Suprapubic skin (tissue), 4 donors: ENCODE measurements at places on chromosomes 1 and 21.
A peak's percentile ranks its signal among the peaks of the same experiment; 100 is the strongest.

DNA sequence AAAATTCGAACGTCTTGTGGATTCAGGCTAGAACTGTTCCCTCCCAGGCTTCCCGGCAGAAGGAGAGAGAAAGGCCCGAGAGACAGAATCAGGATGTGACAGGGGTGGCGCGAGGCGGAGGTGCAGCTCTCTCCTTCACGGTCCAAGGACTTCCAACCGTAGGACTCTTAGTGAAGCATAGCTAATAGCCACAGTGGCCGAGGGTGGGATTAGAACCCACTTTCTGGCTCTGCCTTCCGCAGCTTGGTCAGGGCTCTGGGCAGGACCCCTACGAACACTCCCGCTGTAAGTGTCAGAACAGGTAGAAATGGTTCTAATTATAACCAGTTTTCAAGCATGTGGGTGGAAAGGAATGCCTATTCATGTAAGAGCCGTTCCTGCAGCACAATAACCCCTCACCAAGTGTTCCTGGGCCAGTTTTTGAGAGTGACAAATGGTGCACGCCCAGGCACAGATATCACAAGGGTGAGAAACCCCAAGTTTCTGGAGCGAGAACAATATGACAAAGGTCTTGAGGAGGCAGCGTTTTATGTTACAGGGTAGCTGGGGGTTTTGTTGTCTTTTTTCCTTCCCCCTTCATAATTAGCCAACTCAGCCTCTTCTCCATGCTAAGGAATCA, 86.4 kb downstream of the SYF2 start:
- no peak for DNase-seq

- no peak for DNase-seq
These were observed 49.8 kb downstream of the PGBD5 start for GRCh38 chr1:230376296-230376695.

- no peak for DNase-seq
These were observed 52.2 kb downstream of the SMYD2 start for GRCh38 chr1:214332946-214333798.

- no peak for DNase-seq
These were observed 49.8 kb downstream of the SLC35D1 start for GRCh38 chr1:67004176-67004575.

- peak; percentile 69 for DNase-seq
These were observed 3.0 kb downstream of the TSPEAR start for GRCh38 chr21:44708213-44708865.

GRCh38 chr1:226838456-226838855, 32.0 kb upstream of the PSEN2 start:
- no peak for DNase-seq

DNA sequence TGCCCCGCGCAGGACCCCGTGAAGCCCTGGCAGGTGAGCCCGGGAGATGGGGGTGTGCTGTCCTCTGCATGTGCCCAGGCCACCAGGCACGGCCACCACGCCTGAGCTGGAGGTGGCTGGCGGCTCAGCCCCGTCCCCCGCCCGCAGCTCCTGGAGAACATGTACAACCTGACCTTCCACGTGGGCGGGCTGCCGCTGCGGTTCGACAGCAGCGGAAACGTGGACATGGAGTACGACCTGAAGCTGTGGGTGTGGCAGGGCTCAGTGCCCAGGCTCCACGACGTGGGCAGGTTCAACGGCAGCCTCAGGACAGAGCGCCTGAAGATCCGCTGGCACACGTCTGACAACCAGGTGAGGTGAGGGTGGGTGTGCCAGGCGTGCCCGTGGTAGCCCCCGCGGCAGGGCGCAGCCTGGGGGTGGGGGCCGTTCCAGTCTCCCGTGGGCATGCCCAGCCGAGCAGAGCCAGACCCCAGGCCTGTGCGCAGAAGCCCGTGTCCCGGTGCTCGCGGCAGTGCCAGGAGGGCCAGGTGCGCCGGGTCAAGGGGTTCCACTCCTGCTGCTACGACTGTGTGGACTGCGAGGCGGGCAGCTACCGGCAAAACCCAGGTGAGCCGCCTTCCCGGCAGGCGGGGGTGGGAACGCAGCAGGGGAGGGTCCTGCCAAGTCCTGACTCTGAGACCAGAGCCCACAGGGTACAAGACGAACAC, 1.8 kb downstream of the TAS1R3 start:
- no peak for DNase-seq

- no peak for DNase-seq
These were observed 255.9 kb upstream of the KIAA0040 start for GRCh38 chr1:175448467-175448866.

GRCh38 chr1:95369985-95370690, 136.1 kb downstream of the RWDD3 start:
- no peak for DNase-seq

GRCh38 chr1:115469703-115470476, 131.8 kb upstream of the NGF start:
- DNase-seq: no peak

DNA sequence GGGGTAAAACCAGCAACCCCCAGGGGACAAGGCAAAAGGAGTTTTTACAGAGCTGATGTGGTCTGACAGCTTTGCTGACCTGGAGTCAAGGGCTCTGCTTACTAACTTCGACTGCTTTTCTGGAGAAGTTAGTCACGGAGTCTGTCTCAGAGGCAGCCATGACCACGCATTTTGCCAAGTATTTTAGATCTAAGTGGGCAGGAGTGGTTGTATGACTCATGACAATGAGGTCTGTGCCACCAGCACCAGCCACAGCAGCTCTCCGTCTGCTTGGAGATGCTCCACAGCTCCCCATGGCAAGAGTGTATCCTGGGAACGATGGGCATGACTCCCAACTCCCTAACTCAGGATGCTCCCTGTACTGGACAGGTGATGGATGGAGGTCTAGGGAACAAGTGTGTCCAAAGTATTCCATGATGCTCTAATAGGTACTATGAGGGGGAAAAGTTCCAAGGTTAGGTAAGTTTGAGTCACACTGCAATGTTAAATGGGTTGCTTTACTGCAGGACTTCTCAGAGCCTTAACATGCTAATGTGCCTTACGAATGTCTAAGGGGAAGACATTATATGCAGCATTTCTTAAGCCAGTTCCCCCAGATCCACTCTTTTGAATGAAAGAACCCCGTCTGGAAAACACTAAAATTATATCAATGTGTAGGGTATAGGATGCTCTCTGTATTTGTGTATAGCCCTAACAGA, 359.0 kb downstream of the HHAT start:
- DNase-seq: no peak

- no peak for DNase-seq
These were observed 13.9 kb downstream of the LEMD1 start for GRCh38 chr1:205407970-205408369.

GRCh38 chr1:82018319-82018718, 217.6 kb downstream of the ADGRL2 start:
- DNase-seq: no peak

DNA sequence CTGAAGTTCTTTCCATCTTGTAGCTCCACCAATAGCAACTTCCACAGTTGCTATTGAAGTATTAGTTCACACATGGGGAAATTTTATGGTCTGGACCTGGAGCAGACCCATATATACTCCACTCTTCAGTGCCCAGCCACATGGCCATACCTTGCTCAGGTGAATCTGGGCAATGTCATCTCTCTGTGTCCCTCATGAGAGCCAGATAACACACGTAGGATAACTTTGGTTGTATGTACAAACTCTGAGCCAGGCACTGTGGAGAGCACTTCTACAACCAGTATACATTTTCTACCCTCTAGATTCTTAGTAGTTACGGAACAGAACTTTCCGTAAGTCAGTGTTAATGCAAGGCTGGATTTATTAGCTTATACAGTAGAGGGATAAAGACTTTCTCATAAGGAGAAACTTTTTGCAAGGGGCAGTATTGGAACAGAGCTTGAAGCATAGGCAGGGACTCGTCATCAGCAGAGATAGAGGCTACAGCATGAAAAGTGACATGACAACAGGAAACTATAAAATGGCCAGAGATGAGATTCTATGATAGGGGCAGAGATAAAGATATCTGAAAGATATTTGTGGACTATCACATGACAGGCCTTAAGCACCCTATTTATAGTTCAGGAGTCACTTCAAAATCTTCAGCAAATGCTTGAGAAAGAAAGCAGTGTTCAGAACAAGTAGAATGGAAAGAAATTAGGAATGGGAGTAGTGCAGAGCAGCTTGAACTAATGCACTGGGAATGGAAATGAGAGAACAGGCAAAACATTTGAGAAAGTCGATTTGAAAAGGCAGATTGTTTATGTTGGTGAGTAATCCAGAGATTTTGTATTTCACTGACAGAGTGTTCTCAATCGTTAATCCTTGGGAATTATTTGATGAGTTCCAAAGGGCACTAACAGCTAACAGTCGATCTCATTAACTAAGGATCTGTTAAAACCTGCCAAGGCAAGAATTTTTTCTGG, 481.8 kb downstream of the USP25 start:
- DNase-seq: no peak

DNA sequence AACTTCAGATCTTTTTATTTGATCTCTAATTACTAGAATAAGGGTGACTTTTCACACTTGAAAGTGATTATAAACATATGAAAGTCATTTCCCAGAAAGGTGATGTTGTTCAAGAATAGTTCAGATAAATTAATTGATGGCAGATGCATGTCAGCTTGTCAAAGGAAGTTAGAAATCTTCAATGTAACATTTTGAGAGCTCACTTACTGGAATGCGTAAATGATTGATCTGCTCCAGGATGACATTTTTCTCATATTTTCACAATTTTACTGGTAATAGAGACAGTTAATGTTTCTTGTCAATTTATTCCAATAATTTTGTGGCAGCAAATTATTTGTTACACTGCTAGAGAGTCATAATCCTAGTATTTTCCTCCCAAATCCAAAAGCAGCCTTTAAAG, 424.2 kb downstream of the PLA2G4A start:
- DNase-seq: no peak

DNA sequence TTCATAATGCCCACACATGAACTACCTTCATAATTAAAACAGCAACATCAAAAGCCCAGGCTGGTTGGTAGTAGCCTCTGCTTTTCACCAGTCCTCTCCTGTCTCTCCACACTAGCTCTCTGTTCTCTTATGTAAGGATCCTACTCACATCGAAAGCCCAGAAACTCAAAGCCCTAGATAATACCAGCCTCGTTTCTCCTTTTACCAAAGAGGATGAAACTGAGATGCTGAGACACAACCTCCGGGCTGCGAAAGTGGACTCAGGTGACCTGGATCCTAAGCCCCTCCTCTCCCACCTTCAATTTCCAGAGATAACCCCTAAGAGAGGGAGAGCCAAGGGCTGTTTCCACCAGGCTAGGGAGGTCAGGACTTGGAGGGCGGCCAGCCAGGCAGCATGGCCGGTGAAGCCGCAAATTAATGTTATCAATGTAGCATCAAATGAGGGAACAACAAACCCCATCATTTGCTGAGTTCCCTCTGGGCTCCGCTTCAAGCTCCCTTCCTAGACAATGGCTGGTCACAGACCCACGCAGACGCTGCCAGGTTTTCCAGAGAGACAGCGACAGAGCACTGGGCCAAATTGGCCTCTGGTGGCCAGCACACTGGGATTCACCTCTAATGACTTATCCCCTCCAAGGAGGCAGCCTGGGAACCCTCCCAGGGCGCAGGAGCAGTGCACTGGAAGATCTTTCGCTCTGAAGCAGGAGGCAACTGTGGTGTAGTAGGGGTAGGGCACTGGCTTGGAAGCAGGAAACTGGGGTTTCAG, 20.7 kb upstream of the STMN1 start:
- no peak for DNase-seq

DNA sequence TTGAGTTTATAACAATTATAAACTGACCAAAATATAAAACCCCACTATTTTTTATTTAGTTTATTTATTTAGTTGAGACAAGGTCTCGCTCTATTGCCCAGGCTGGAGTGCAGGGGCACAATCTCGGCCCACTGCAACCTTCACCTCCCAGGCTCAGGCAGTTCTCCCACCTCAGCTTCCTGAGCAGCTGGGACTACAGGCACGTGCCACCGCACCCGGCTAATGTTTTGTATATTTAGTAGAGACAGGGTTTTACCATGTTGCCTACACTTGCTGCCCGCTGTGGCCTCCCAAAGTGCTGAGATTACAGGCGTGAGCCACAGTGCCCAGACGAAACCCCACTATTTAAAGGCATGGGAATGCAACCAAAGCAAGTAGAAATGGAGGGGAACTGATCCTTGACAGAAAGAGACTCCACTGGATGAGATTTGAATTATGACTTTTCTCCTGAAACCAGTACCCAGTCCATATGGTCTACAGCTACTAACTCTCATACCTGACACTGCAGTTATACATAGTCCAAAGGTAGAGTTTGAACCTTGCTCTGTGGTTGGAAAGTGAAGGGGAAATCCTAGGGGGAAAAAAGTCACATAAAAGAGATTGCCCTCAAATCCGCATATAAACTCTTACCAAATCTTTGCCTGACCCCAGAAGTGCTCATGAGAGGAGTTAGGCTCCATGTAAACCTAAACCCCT, 11.3 kb downstream of the LRRC8C start:
- no peak for DNase-seq
